ENCODE measurements at places on chromosomes 1 and 21.

GRCh38 chr21:30232011-30232410 lies 16.1 kb upstream of the CLDN8 start:
- no peak for DNase-seq

GRCh38 chr21:42570841-42571387 lies 57.3 kb downstream of the SLC37A1 start:
- DNase-seq = no peak

GRCh38 chr1:232047473-232047872 lies 420.9 kb downstream of the DISC1 start:
- DNase-seq = no peak

DNA sequence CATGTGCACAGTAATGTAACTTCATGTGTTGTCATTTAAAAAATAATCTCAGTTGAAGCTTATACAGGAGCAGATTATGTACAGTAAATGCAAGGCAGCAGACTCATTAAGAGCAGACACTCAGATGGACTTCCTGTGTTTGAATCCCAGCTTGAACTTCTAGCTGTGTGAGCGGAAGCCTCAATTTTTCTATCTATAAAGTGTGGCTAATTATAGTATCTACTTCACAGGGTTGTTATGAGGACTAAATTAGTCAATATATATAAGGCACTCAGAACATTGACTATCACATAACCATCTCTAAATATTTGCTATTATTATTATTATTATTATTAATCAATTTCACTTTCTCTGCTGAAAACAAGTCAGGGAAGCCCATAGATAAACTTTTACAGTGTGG lies 141.6 kb downstream of the ZP4 start:
- no peak for DNase-seq

DNA sequence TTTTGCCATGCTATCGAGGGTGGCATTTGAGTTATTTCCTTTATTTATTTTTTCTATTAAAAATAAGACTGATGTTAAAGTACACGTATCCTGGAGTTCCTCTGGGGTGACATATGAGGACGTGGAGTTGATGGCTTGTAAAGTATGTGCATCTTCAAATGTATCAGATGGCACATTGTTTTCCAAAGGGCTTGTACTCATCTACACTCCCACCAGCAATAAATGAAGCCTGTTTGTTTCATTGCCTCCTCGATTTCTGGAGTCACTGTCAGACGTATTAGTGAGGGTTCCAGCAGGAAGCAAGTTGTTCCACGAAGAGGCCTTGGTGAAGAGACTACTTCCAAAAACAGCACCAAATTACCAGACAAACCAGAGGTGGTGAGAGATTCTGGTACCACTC lies 423.9 kb downstream of the NPHP4 start:
- no peak for DNase-seq

GRCh38 chr1:43153443-43153842 lies 18.6 kb downstream of the EBNA1BP2 start:
- no peak for DNase-seq

GRCh38 chr1:180948641-180949615 lies 36.2 kb downstream of the KIAA1614 start:
- DNase-seq = no peak

DNA sequence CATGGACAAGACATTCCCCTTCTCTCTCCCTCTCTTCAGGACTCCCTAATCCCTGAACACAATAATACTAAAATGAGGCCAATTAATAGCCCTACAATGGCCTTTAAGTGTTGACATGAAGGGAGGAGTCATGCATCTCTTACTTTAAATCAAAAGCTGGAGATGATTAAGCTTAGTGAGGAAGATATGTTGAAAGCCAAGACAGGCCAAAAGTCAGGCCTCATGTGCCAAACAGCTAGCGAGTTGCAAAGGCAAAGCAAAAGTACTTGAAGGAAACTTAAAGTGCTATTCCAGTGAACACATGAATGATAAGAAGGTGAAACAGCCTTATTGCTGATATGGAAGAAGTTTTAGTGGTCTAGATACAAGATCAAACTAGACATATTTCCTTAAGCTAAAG lies 49.5 kb upstream of the CD46 start:
- no peak for DNase-seq

DNA sequence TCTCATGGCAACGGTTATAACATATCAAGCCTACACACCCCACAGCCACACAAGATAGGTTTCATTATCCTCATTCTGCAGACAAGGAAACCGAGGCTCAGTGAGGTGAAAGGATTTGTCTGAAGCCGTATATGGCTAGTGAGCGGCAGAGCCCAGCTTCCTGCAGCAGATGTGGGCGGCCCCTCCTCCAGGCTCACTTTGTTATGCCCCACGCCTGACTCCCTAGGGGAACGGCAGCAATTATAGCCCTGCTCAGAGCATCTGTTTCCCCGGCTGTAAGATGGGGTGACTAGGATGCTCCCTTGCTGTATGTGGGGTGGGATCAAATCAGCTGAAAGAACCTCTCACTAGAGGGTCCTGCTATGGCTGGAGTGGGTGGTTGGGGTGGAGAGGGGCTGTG lies 22.1 kb downstream of the GRHL3 start:
- DNase-seq = no peak
